ENCODE measurements at places on chromosomes 12 and 14. TPM values are rescaled to one million over a fixed set of nuclear protein-coding genes. Genes with fewer than 3 reads are reported as not detected.

Gene RTN1
- 0.03 TPM for total RNA-seq

Gene KANSL2
- total RNA-seq, result 40.9 TPM

Gene GALNT8
- total RNA-seq, result not detected

Gene PIP4K2C
- total RNA-seq, result 45.0 TPM

Gene DAO
- total RNA-seq, result not detected

Gene GPR65
- not detected for total RNA-seq

Gene FKBP4
- 93.5 TPM for total RNA-seq

Gene SRGAP1
- 12.0 TPM for total RNA-seq

Gene CLECL1
- total RNA-seq, result not detected

Gene CISTR
- not detected for total RNA-seq

Gene CCDC60
- total RNA-seq, result not detected

Gene MIPOL1
- 2.8 TPM for total RNA-seq

Gene CD63
- total RNA-seq, result 655 TPM

Gene ACSM4
- total RNA-seq, result not detected

Gene FBXW8
- 7.3 TPM for total RNA-seq

Gene CLEC6A
- not detected for total RNA-seq

Gene FAM186B
- 0.15 TPM for total RNA-seq

Gene GLS2
- total RNA-seq, result 0.11 TPM

Gene SLC15A4
- total RNA-seq, result 21.1 TPM

Gene CERS5
- 27.5 TPM for total RNA-seq

Gene RILPL2
- total RNA-seq, result 1.6 TPM

Gene LRP1-AS
- total RNA-seq, result not detected

Gene TAS2R9
- not detected for total RNA-seq

Gene NEMP1
- total RNA-seq, result 15.6 TPM

Gene SIRT4
- 0.65 TPM for total RNA-seq

Gene GZMB
- total RNA-seq, result not detected

All from A549 treated with dexamethasone at 1 μM for 4 hours (cell line).